H1 (cell line): ENCODE measurements at places on chromosomes 13 and 19. TPM values are rescaled to one million over a fixed set of nuclear protein-coding genes. Genes with fewer than 3 reads are reported as not detected.

C19orf85 gene
- total RNA-seq = 3.2 and 3.6 TPM in 2 replicates

IGLON5 gene
- total RNA-seq = 31.8 and 34.1 TPM in 2 replicates

TMEM150B gene
- 0.88 and 0.91 TPM in 2 replicates for total RNA-seq

SLC7A10 gene
- total RNA-seq = 3.2 and 3.7 TPM in 2 replicates

FSD1 gene
- 54.8 and 58.8 TPM in 2 replicates for total RNA-seq

ZNF90 gene
- 105 and 114 TPM in 2 replicates for total RNA-seq

LYPD5 gene
- total RNA-seq = 0.59 and 0.74 TPM in 2 replicates

CEACAM5 gene
- not detected in 2 replicates for total RNA-seq

PEG3 gene
- not detected in 2 replicates for total RNA-seq

TSHZ3 gene
- total RNA-seq = 9.3 and 12.3 TPM in 2 replicates

SIGLEC12 gene
- total RNA-seq = not detected in 2 replicates

TNFSF11 gene
- total RNA-seq = 11.7 and 12.0 TPM in 2 replicates

KLK7 gene
- total RNA-seq = 0.55 and 0.73 TPM in 2 replicates

ACER1 gene
- total RNA-seq = not detected in 2 replicates

FGF22 gene
- 1.7 and 1.9 TPM in 2 replicates for total RNA-seq

TMPRSS9 gene
- total RNA-seq = 0.19 and 0.33 TPM in 2 replicates

ZNF506 gene
- total RNA-seq = 8.0 and 8.3 TPM in 2 replicates

PPM1N gene
- total RNA-seq = 11.0 and 12.2 TPM in 2 replicates

ZNF547 gene
- 2.0 and 2.1 TPM in 2 replicates for total RNA-seq

NPHS1 gene
- total RNA-seq = 0.40 and 1.4 TPM in 2 replicates

UBE2L5 gene
- 0.21 TPM in 1 of 2 replicates, not detected in the other for total RNA-seq

PNMA8B gene
- 1.2 and 1.4 TPM in 2 replicates for total RNA-seq

CACNG6 gene
- 1.2 and 1.4 TPM in 2 replicates for total RNA-seq

MISP gene
- total RNA-seq = 0.43 and 0.54 TPM in 2 replicates

ZNF414 gene
- total RNA-seq = 23.6 and 26.8 TPM in 2 replicates

CPAMD8 gene
- total RNA-seq = 9.2 and 11.1 TPM in 2 replicates

PCDH17 gene
- total RNA-seq = 0.60 and 0.67 TPM in 2 replicates

PTGIR gene
- total RNA-seq = not detected in 2 replicates

PDE4C gene
- 2.3 and 2.7 TPM in 2 replicates for total RNA-seq

KLK4 gene
- total RNA-seq = 1.3 TPM in 1 of 2 replicates, not detected in the other

DHDH gene
- total RNA-seq = 2.2 and 2.7 TPM in 2 replicates

ZNF552 gene
- total RNA-seq = 10.6 and 11.6 TPM in 2 replicates

LMTK3 gene
- total RNA-seq = 12.4 and 13.6 TPM in 2 replicates

ELANE gene
- not detected in 2 replicates for total RNA-seq

SBNO2 gene
- total RNA-seq = 31.4 and 37.4 TPM in 2 replicates

RANBP3 gene
- total RNA-seq = 87.0 and 95.4 TPM in 2 replicates

ZNF221 gene
- 8.4 and 8.9 TPM in 2 replicates for total RNA-seq

ATP4B gene
- total RNA-seq = not detected in 2 replicates

TUBB4A gene
- 21.2 and 30.4 TPM in 2 replicates for total RNA-seq

NLRP7 gene
- 0.91 and 0.96 TPM in 2 replicates for total RNA-seq

MAB21L1 gene
- not detected in 2 replicates for total RNA-seq

RASL11A gene
- 6.8 and 7.9 TPM in 2 replicates for total RNA-seq

RYR1 gene
- total RNA-seq = 10.7 and 11.8 TPM in 2 replicates

FRY gene
- 7.9 and 9.2 TPM in 2 replicates for total RNA-seq

PRODH2 gene
- not detected in 2 replicates for total RNA-seq

C2CD4C gene
- total RNA-seq = 6.3 and 6.6 TPM in 2 replicates

KISS1R gene
- total RNA-seq = 2.3 and 2.6 TPM in 2 replicates

ZNF677 gene
- total RNA-seq = 28.0 and 29.6 TPM in 2 replicates
